ENCODE measurements at places on chromosomes 16 and 17.

DNA sequence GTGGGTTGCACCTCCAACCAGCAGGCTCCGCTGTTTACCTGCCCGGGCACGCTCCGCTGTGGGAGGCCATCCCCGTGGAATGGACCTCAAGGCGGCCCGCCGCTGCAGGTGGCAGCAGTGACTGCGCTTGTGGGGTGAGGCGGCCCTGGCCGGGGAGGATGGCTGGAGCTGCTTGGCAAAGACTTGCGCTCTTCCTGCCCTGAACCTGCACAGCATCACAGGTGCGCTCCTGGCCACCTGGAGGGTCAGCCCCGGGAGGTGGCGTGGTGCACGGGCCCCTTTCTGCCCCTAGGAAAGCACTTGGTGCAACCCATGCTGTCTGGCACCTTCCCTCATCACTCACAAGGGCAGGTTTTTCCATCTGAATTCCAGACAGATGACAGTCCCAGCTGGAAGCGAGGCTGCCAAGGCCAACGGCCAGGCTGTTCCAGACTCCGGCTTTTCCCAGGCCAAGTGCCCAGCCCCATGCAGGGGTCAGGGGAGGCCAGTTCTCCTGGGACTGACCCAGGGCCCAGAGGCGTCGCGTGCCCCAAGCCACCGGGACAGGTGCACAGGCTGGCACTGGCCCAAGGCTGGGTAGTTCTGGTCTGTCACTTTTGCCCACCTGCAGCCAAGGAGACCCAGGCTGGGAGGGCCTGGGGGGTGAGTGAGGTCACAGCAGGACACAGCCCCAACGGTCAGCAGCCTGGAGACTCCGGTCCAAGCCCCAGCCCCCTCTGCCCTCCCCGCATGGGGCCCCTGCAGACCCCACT, 13.3 kb downstream of the UTS2R start:
- peak; percentile 42 for DNase-seq

DNA sequence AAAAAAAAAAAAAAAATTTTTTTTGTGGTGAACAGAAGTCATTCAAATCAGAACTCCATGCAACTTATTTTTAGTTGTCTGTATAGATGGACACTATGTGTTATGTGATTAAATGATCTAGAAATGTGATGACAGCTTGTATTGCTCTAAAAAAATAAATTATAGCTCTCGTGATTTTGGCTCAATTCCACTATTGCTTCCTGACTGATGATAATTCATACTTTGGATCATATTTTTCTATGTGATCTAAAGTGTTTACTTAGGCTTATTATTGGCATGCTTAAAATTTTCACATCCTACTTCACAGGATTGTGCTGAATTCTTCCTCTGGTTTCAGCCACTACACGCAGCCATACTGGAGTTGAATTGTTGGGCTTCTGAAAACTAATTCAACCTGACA, 76.8 kb downstream of the RPGRIP1L start:
- DNase-seq, result no peak

GRCh38 chr16:10964891-10965326, 20.5 kb downstream of the CLEC16A start:
- no peak for DNase-seq

DNA sequence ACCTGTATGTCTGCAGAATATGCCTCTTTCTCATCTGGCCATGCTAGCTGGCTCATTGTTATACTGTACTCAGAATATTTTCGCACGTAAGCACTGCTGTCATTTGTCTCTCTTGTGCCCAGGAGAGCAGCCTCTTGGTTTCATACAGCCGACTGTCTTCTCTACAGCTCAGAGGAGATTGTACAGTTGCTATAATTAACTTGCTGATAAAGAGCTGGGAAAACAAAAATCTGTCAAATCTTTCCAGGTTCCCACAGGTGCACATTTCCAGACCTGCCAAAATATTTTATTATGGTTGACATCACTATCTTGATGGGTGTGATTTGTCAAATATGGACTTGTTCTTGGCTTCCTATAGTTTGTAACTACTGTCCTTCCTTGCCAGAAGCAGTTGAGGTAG, 122.7 kb downstream of the FTO start:
- DNase-seq, result no peak

GRCh38 chr16:25079637-25080378, 31.7 kb upstream of the LCMT1 start:
- no peak for DNase-seq

Measured in renal cortical epithelial cell (primary cell).